Fibroblast of skin of right quadriceps (primary cell): ENCODE measurements at places on chromosomes 5 and 9.

DNA sequence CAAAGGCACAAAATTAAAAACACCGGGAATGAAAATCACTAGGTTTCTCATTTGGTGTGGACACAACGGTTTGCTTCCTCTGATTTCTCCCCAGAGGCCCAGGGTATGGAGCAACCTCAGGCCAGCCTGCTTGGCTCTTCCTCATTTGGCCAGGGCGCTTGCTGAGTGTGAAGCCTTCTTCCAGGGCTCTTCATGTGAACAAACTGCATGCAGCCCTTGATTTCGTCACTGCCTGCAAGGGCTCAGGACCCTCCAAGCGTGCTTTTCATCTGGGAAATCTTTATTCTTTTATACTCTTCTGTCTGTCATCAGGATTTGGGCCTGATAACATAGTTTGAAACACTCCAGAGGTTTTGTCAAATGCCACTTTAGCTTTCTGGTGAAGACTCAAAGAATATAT lies 122.6 kb upstream of the KLF4 start:
- DNase-seq, result no peak

GRCh38 chr5:175685701-175686350 lies 28.0 kb downstream of the HRH2 start:
- DNase-seq, result no peak

- no peak for DNase-seq
These were observed 57.9 kb upstream of the CNOT6 start for GRCh38 chr5:180436275-180436674.

DNA sequence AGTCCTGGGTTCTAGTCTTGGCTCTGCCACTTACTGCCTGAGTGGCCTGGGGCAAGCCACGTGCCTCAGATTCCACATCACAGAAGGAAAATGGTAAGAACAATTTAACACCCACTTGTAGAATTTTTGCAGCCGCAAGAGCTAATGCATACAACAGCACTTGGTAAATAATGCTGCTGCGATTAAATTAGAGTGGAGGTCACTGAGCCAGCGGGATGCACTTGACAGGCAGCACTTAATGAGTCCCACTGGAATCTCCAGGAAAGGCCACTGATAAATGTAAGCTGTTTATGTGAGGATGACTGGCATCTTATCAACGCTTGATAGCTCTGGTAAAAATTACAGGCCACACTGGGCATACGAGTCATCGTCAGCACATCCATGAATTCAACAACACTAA lies 59.4 kb upstream of the UBTD2 start:
- DNase-seq, result no peak

DNA sequence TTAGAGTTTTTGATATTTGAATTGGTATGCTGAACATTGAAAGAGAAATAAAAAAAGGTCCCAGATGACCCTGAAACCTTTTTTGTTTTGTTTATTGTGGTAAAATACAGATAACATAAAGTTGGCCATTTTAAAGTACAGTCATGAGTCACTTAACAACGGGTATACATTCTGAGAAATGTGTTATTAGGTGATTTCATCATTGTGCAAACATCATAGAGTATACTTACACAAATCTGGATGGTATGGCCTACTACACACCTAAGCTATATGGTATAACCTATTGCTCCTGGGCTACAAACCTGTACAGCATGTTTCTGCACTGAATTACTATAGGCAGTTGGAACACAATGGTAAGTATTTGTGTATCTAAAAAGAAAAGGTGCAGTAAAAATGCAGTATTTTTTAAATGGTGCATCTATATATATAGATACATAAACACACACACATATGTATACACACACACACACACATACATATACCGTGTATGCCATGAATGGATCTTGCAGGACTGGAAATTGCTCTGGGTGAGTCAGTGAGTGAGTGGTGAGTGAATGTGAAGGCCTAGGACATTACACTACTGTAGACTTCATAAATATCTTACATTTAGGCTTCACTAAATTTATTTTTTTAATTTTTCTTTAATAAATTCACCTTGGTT lies 31.0 kb downstream of the TTC1 start:
- DNase-seq, result no peak

- no peak for DNase-seq
These were observed 243.7 kb upstream of the SLC24A2 start for GRCh38 chr9:20032413-20033006.

- no peak for DNase-seq
These were observed 167.5 kb downstream of the HACD4 start for GRCh38 chr9:20863945-20864344.

DNA sequence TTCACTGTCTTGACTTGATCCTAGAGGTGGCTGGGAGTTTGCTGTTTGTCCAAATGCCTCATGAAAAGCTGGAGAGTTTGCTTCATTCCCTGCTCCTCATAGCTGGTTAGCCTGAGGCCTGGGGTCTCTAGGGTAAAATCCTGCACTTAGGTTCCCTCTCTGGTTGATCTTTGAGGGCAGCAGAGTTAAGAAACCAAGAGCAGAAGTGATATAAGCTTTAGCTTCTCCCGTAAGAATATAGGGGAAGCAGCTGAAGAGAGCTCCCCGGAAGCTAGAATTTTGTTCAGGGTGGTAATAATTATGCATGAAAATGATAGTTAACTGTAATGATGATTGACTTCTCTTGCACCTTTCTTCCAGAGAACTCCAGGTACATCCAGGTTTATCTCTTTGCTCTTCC lies 1.4 kb downstream of the FAM53C start:
- no peak for DNase-seq

DNA sequence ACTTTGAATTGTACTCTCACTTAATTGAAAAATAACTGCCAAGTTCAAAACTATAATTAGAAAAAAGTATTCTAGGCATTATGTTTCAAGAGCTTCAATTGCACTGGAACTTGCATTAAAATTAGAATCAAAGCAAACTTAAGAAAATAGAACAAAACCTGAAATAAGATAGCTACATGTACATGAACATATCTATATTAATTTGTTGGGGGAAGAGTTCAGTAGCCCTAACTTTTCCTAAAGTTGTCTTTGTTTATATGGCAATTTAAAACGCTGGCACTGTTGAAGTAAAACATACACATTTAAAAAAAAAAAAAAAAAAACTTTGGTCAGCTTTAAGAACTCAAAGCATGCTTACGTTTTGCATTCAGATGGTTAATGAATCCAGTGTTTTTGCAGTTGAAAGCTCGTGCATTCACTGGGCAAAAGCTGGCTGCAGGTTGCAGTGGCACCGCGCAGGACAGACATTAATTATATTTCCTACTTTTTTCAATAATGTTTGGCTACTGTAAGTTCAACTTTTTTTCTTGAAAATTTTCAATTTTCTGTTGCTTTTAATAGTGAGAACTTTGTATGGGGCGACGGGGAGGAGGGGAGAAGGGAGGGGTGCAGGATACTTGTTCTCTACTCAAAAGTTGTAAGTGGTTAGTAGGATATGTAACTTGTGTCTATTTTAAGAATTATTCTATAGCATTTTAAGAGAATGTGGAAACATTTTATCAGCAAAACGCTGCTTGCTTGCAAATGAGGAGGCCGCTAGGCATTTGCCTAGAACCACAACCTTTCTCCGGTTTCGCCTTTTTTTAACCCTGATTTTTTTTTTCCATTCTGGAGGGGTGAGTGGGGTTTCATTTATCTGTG lies 3.9 kb downstream of the NR2F1 start:
- DNase-seq, result no peak

- no peak for DNase-seq
These were observed 17.8 kb upstream of the TRAF1 start for GRCh38 chr9:120944434-120944843.

DNA sequence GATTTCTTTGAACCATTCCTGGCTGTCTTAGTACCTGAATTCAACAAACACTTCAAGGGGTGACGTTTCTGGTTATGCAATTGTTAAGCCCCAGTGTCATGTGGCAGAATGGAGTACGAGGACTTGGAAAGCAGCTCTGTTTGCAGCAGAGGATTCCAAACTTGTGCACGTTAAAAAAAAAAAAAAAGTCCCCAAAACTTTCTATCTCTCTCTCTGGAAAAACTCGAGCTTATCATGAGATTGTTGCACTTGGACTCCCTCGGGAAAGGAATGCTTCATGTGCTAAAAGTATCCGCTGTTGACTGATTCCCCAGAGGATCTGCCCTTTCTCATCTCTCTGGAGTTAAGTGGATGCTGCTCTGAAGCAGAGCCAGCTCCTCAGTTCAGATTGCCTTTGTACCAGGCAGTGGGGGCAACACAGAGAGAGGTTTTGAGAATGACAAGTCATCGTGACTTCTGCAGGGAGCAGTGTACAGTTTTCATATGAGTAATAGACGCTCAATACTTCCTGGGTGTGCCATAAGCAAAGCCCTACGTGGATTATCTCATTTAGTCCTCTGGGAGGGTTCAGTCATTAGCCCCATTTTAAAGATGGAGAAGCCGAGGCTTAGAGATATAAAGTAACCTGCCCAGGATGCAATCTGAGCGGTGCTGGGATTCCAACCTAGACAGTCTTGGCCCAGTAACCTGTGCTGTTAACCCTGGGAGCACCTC lies 28.1 kb downstream of the TMOD1 start:
- DNase-seq, result no peak

- DNase-seq, result peak; percentile 97
These were observed 160.4 kb downstream of the SPATA31D1 start for GRCh38 chr9:82148901-82149461.

GRCh38 chr9:88739373-88739772 lies 204.4 kb downstream of the NXNL2 start:
- DNase-seq, result no peak

DNA sequence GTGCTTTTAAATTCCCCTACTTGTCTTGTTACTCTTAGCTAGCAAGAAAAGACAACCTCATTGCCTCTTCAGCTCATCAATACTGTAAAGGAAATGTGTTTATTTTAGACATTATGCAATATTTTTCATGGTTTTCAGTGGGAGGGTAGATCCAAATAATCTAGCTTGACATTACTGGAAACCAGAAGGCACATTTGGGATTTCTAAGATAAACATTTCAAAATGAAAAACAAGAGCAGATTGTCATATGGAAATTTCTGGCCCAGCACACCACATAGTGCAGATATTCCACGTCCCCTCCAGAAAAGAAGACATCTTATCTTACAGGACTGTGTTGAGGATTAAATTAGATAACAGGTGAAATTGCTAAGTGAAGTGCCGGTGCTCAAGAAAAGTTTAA lies 296.9 kb downstream of the MSX2 start:
- no peak for DNase-seq

DNA sequence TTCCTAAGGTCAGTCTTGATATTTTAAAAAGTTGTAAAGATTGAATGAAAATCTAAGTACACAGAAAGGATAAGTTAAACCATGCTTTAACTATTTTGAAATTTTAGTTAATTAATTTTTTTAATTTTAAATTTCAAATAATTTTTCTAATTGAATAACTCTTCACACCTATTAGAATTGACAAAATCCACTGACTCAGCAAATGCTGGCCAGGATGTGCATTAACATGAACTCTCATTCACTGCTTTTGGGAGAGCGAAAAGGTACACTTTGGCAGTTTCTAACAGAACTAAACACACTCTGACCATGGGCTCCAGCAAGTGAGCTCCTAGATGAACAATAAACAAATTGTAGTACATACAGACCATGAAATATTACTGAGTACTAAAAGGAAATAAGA lies 209.5 kb downstream of the PTPRD start:
- no peak for DNase-seq

GRCh38 chr9:122309861-122310260 lies 45.2 kb downstream of the MRRF start:
- DNase-seq, result no peak

GRCh38 chr5:11234501-11234911 lies 473.5 kb upstream of the DAP start:
- no peak for DNase-seq

- DNase-seq, result no peak
These were observed 362.8 kb downstream of the ISL1 start for GRCh38 chr5:51746023-51746422.
